Activated CD8-positive, alpha-beta T cell treated with anti-CD3 and anti-CD28 coated beads, Interleukin-2, amount 10 ng/mL, durations not matched to agents 7 days and 5 days (primary cell): ENCODE measurements at places on chromosomes 1 and 21.

DNA sequence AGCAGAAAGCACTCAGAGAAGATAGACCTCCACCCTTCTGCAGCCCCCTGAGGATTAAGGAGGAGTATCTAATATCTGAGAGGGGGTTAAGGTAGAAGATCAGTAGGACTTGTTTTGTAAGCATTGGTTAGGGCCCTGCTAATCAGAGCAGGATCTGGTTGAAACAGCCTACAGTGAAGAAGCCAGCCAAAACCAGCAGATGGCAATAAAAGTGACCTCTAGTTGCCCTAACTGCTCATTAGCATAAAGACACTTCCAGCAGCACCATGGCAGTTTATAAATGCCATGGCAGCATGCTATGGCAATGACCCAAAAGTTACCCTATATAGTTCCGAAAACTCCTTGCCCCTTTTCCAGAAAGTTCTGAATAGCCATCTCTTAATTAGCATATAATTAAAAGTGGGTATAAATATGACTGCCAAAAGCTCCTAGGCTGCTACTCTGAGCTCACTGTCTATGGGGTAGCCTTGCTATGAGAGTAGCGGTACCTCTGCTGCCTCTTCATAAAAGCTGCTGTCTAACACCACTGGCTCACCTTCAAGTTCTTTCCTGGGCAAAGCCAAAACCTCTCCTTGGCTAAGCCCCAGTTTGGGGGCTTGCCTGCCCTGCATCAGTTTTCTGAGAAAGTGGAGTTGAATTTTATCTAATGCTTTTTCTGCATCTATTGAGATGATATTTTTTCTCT lies 254.2 kb downstream of the PAPPA2 start:
- no peaks in the 10 kb centered on the region for H3K27me3 ChIP-seq
- H3K27ac ChIP-seq, result no peak overlapping the region
- no peak overlapping the region for H3K4me3 ChIP-seq
- H3K36me3 ChIP-seq, result no peaks in the 10 kb centered on the region

DNA sequence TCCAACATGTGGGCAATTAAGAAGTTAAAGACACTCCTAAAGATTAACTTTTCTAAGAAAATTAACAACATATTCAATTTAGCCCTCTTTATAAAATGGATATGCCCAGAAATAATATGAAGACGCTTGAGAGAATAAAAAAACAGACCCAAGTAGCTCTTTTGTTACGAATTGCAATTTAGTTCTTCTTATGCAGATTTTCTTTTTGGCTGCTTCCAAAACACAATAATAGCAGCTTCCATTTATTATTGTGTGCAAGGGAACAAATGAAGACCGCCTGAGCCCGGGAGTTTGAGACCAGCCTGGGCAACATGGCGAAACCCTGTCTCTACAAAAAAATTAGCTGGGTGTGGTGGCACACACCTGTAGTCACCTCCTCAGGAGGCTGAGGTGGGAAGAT lies 50.4 kb upstream of the BCL10 start:
- H3K4me3 ChIP-seq, result no peak overlapping the region
- H3K27me3 ChIP-seq, result peaks cover 41% of the 10 kb centered on the region
- DNase-seq, result no peak
- no peaks in the 10 kb centered on the region for H3K36me3 ChIP-seq
- H3K4me1 ChIP-seq, result no peaks in the 10 kb centered on the region

DNA sequence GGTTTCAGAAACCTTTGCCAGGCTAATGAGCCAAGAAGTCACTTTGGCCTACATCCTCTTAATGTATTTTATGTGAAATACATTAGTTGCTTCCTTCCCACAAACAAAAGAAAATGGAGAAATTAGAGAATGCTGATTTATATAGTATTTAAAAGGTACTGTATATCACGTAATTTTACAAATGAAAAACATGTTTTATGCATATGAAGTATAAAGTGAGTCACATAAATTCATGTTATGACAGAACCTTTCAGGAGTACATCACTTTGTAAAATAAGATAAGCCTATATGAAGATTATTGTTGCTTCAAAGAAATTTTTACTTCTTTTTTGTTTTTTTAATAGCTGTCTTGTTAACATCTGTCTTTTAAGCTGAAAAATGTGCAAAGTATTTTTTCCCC lies 4.6 kb downstream of the DR1 start:
- no peak overlapping the region for H3K27ac ChIP-seq
- peaks cover 63% of the 10 kb centered on the region for H3K36me3 ChIP-seq
- no peak for DNase-seq
- no peaks in the 10 kb centered on the region for H3K27me3 ChIP-seq

- H3K4me3 ChIP-seq, result no peak overlapping the region
- no peak for DNase-seq
- H3K4me1 ChIP-seq, result peaks cover 3% of the 10 kb centered on the region
- peaks cover 12% of the 10 kb centered on the region for H3K27me3 ChIP-seq
Measured at GRCh38 chr1:110593902-110594301, 12.3 kb downstream of the KCNA2 start.

- DNase-seq, result no peak
- peaks cover 58% of the 10 kb centered on the region for H3K36me3 ChIP-seq
- H3K4me1 ChIP-seq, result peaks cover 8% of the 10 kb centered on the region
- no peak overlapping the region for H3K27ac ChIP-seq
- H3K27me3 ChIP-seq, result no peaks in the 10 kb centered on the region
Measured at GRCh38 chr1:43427524-43427923, 26.2 kb downstream of the HYI start.

GRCh38 chr1:113136476-113136875 lies 63.5 kb downstream of the LRIG2 start:
- peaks cover 10% of the 10 kb centered on the region for H3K36me3 ChIP-seq
- no peaks in the 10 kb centered on the region for H3K27me3 ChIP-seq
- H3K4me1 ChIP-seq, result peaks cover 12% of the 10 kb centered on the region
- H3K27ac ChIP-seq, result no peak overlapping the region
- DNase-seq, result no peak

- H3K27ac ChIP-seq, result peak overlapping the region; percentile 70
- H3K27me3 ChIP-seq, result peaks cover 2% of the 10 kb centered on the region
- no peaks in the 10 kb centered on the region for H3K36me3 ChIP-seq
- peaks cover 6% of the 10 kb centered on the region for H3K4me1 ChIP-seq
Measured at GRCh38 chr1:26191739-26192138, 1.3 kb downstream of the CATSPER4 start.

GRCh38 chr1:162697140-162697895 lies 65.1 kb downstream of the DDR2 start:
- no peak overlapping the region for H3K4me3 ChIP-seq
- H3K27ac ChIP-seq, result no peak overlapping the region
- H3K27me3 ChIP-seq, result peaks cover 6% of the 10 kb centered on the region
- no peaks in the 10 kb centered on the region for H3K4me1 ChIP-seq

- no peak overlapping the region for H3K27ac ChIP-seq
- H3K4me1 ChIP-seq, result peaks cover 14% of the 10 kb centered on the region
- peaks cover 11% of the 10 kb centered on the region for H3K36me3 ChIP-seq
- no peak overlapping the region for H3K4me3 ChIP-seq
- H3K27me3 ChIP-seq, result no peaks in the 10 kb centered on the region
Measured at GRCh38 chr21:28827422-28827821, 165.3 kb downstream of the LTN1 start.

DNA sequence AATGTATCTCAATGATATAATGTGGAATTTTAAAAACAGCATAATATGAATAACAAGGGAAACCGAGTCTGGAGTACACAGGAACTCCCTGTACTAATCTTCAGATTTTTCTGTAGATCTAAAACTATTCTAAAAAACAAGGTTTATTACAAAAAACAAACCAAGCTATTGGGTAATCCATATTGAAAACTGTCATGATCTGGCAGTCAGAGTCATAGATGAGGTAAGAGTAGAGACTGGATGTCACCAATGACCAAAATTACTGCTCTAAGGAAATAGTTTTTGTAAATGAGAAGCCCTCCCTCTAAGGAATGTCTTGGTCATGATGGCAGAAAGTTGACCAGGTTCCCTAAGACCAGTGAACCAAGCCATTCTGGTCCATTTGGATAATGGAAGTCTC lies 2.4 kb upstream of the SPOCD1 start:
- no peak overlapping the region for H3K27ac ChIP-seq
- no peak overlapping the region for H3K4me3 ChIP-seq
- DNase-seq, result no peak
- H3K4me1 ChIP-seq, result peaks cover 12% of the 10 kb centered on the region
- no peaks in the 10 kb centered on the region for H3K27me3 ChIP-seq

DNA sequence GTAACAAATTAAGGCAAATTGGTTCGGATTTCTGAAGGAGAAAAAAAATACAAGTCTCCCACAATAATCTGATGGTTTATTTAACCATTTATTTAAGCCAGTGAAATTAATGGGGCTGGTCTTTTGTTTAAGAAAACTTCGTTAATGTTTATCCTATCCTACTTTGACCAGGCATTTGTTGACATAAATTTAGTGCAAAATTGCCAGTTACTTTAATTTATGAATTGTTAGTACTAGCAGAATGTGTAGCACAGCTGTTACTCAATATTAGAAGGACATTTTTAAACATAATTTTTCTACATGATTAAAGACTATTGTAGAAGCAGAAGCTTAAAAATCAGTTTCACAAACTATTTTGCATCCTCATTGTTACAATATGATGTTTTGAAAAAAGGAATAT lies 687.6 kb upstream of the PTBP2 start:
- H3K36me3 ChIP-seq, result no peaks in the 10 kb centered on the region
- no peaks in the 10 kb centered on the region for H3K4me1 ChIP-seq
- H3K4me3 ChIP-seq, result no peak overlapping the region

- no peaks in the 10 kb centered on the region for H3K27me3 ChIP-seq
- no peak overlapping the region for H3K4me3 ChIP-seq
- H3K36me3 ChIP-seq, result no peaks in the 10 kb centered on the region
- no peak overlapping the region for H3K27ac ChIP-seq
Measured at GRCh38 chr1:216662681-216663080, 60.5 kb downstream of the ESRRG start.

DNA sequence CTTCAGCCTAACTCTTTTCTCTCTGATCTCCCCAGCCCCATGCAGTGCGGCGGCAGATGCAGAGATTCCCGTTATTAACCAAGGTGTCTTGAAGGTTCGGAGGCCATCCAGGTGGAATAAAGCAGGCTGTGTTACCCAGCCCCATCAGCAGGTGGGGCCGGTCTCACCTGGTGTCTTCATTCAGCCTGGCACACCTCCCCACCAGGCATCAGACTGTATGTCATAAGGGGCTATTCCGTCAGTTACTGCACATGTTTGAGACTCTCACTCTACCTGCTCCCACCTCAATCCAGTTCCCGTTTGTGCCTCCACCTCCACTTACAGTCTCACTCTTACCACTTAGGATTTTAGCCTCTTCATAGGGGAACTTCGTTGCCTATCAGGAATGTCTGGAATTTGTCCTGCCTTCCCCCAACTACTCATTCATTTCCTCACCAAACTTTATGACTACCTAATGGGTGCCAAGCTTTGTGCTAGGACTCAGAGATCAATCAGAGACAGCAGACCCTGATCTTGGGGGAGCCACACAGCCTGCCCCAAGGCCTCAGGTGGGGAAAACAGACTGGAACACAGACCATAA lies 170.2 kb downstream of the PLPP3 start:
- H3K27ac ChIP-seq, result no peak overlapping the region
- H3K4me3 ChIP-seq, result no peak overlapping the region
- H3K27me3 ChIP-seq, result no peaks in the 10 kb centered on the region
- H3K36me3 ChIP-seq, result no peaks in the 10 kb centered on the region
- H3K4me1 ChIP-seq, result no peaks in the 10 kb centered on the region
- DNase-seq, result no peak

- H3K4me3 ChIP-seq, result no peak overlapping the region
- no peak overlapping the region for H3K27ac ChIP-seq
- H3K36me3 ChIP-seq, result no peaks in the 10 kb centered on the region
- peaks cover 3% of the 10 kb centered on the region for H3K27me3 ChIP-seq
- H3K4me1 ChIP-seq, result no peaks in the 10 kb centered on the region
- no peak for DNase-seq
Measured at GRCh38 chr1:29490204-29490934, 254.0 kb downstream of the PTPRU start.

- no peak overlapping the region for H3K4me3 ChIP-seq
- no peak for DNase-seq
- no peaks in the 10 kb centered on the region for H3K36me3 ChIP-seq
- H3K27me3 ChIP-seq, result peaks cover 10% of the 10 kb centered on the region
Measured at GRCh38 chr1:70486676-70487458, 75.8 kb downstream of the CTH start.

GRCh38 chr1:7410156-7410555 lies 360.9 kb upstream of the VAMP3 start:
- DNase-seq, result no peak
- H3K4me3 ChIP-seq, result no peak overlapping the region
- no peak overlapping the region for H3K27ac ChIP-seq
- no peaks in the 10 kb centered on the region for H3K36me3 ChIP-seq

GRCh38 chr21:28798798-28799197 lies 193.9 kb downstream of the LTN1 start:
- DNase-seq, result no peak
- no peak overlapping the region for H3K4me3 ChIP-seq
- no peaks in the 10 kb centered on the region for H3K4me1 ChIP-seq
- H3K27ac ChIP-seq, result no peak overlapping the region
- H3K27me3 ChIP-seq, result no peaks in the 10 kb centered on the region
- H3K36me3 ChIP-seq, result peaks cover 10% of the 10 kb centered on the region

DNA sequence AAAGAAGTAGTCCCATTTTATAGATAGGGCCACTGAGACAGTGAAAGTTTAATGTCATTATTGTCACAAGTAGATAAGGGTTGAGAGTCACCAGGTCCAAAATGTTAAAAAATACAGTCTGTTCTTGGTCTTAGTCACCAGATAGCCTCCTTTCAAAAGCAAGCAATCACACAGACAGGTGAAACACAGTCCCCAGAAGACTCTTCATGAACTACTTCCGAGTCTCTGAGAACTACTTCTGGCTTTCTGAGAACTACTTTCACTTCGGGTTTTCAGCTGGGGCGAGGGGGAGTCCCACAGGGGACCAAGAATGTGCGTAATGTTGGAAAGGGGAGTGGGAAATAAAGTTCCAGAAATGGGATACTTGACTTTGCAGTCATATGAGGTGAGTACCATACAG lies 143.2 kb downstream of the HHIPL2 start:
- no peak overlapping the region for H3K27ac ChIP-seq
- no peaks in the 10 kb centered on the region for H3K27me3 ChIP-seq
- no peak overlapping the region for H3K4me3 ChIP-seq

DNA sequence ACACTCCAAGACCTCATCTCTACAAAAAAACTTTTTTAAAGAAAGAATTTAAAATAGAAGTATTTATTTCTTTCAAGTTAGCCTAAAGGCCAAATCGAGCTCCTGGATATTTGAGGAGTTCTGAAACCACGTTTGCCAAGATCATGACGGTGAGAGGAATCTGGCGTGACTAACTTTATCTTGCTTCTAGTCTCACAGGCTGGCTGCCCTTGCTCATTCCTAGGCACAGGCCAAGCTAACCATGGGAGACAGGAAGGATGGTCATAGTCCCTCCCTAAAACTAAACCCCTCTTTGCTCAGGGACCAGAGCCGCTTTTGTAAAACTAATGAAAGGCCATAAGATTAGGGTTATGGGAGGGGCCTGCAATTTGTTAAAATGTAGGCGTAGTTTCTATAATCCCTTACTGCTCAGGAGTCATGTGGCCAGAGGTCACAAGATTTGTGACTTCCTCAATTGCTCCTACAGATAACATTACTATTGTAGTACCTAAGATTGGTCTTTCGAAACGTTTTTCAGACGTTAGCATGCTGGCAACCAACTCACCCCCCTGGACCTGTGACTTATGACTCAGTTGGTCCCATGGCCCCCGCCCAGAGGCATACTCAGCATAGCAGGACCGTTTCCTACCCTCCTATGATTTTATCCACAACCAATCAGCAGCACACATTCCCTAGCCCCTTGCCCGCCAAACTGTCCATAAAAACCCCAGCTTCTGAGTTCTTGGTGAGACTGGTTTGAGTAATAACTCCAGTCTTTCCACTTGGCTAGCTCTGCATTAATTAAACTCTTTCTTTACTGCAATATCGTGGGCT lies 425.0 kb downstream of the SMYD3 start:
- no peaks in the 10 kb centered on the region for H3K27me3 ChIP-seq
- DNase-seq, result no peak
- no peak overlapping the region for H3K27ac ChIP-seq
- peaks cover 4% of the 10 kb centered on the region for H3K4me1 ChIP-seq
- no peak overlapping the region for H3K4me3 ChIP-seq

GRCh38 chr21:38267991-38268863 lies 11.4 kb downstream of the KCNJ15 start:
- no peak overlapping the region for H3K4me3 ChIP-seq
- H3K4me1 ChIP-seq, result no peaks in the 10 kb centered on the region
- H3K27ac ChIP-seq, result no peak overlapping the region
- H3K36me3 ChIP-seq, result no peaks in the 10 kb centered on the region
